ENCODE measurements at places on chromosomes 4 and X. TPM values are rescaled to one million over a fixed set of nuclear protein-coding genes. Genes with fewer than 3 reads are reported as not detected.

The KCNE5 gene
- polyA plus RNA-seq: 0.21 TPM

The ASB12 gene
- 0.48 TPM for polyA plus RNA-seq

The LEF1 gene
- polyA plus RNA-seq: 7.6 TPM

The NKX6-1 gene
- not detected for polyA plus RNA-seq

The SLC16A2 gene
- polyA plus RNA-seq: 8.1 TPM

The CT55 gene
- polyA plus RNA-seq: not detected

The DRP2 gene
- 0.22 TPM for polyA plus RNA-seq

The CORIN gene
- 0.13 TPM for polyA plus RNA-seq

The RNF4 gene
- polyA plus RNA-seq: 50.8 TPM

The MAGEA11 gene
- not detected for polyA plus RNA-seq

The PRDM8 gene
- 0.65 TPM for polyA plus RNA-seq

The FATE1 gene
- not detected for polyA plus RNA-seq

The FGFR3 gene
- polyA plus RNA-seq: 99.8 TPM

The SMIM31 gene
- polyA plus RNA-seq: 0.51 TPM

The RAB39B gene
- polyA plus RNA-seq: 0.07 TPM

The KDR gene
- polyA plus RNA-seq: 96.0 TPM

The HTRA3 gene
- polyA plus RNA-seq: 39.4 TPM

The TKTL2 gene
- polyA plus RNA-seq: not detected

The CT47B1 gene
- not detected for polyA plus RNA-seq

The CCDC120 gene
- 19.3 TPM for polyA plus RNA-seq

The PDGFC gene
- 35.5 TPM for polyA plus RNA-seq

The ALB gene
- polyA plus RNA-seq: 11,384 TPM

The AADAT gene
- polyA plus RNA-seq: 11.1 TPM

The ARHGAP24 gene
- polyA plus RNA-seq: 19.5 TPM

The CHRDL1 gene
- polyA plus RNA-seq: 0.56 TPM

The KIT gene
- polyA plus RNA-seq: 1.8 TPM

The FAM9B gene
- not detected for polyA plus RNA-seq

The MSANTD1 gene
- 0.51 TPM for polyA plus RNA-seq

The FAT1 gene
- polyA plus RNA-seq: 35.3 TPM

The ZNF718 gene
- polyA plus RNA-seq: 2.3 TPM

The CC2D2A gene
- 4.5 TPM for polyA plus RNA-seq

The NSG1 gene
- 70.1 TPM for polyA plus RNA-seq

The NOX1 gene
- polyA plus RNA-seq: 1.9 TPM

The EPHA5 gene
- 0.05 TPM for polyA plus RNA-seq

The PPARGC1A gene
- polyA plus RNA-seq: 6.7 TPM

The SCD5 gene
- polyA plus RNA-seq: 5.3 TPM

The HSFX2 gene
- polyA plus RNA-seq: 1.1 TPM

The CT45A3 gene
- polyA plus RNA-seq: not detected

The CENPVL2 gene
- not detected for polyA plus RNA-seq

The APELA gene
- polyA plus RNA-seq: 0.29 TPM

The RAB9B gene
- 1.6 TPM for polyA plus RNA-seq

The CLCN4 gene
- 2.2 TPM for polyA plus RNA-seq

The RFC1 gene
- polyA plus RNA-seq: 22.5 TPM

The ALG13 gene
- polyA plus RNA-seq: 61.5 TPM

The SOX3 gene
- polyA plus RNA-seq: not detected

The TMPRSS11B gene
- not detected for polyA plus RNA-seq

The LDB2 gene
- polyA plus RNA-seq: 5.9 TPM

The SOWAHB gene
- 5.7 TPM for polyA plus RNA-seq

The HOPX gene
- 17.5 TPM for polyA plus RNA-seq

The IQSEC2 gene
- polyA plus RNA-seq: 4.4 TPM

The PABPC1L2A gene
- polyA plus RNA-seq: not detected

The GLRB gene
- 5.2 TPM for polyA plus RNA-seq

The OPHN1 gene
- polyA plus RNA-seq: 4.8 TPM

Data from hepatocyte (in vitro differentiated cells).